ENCODE measurements at places on chromosomes 11 and 22.

DNA sequence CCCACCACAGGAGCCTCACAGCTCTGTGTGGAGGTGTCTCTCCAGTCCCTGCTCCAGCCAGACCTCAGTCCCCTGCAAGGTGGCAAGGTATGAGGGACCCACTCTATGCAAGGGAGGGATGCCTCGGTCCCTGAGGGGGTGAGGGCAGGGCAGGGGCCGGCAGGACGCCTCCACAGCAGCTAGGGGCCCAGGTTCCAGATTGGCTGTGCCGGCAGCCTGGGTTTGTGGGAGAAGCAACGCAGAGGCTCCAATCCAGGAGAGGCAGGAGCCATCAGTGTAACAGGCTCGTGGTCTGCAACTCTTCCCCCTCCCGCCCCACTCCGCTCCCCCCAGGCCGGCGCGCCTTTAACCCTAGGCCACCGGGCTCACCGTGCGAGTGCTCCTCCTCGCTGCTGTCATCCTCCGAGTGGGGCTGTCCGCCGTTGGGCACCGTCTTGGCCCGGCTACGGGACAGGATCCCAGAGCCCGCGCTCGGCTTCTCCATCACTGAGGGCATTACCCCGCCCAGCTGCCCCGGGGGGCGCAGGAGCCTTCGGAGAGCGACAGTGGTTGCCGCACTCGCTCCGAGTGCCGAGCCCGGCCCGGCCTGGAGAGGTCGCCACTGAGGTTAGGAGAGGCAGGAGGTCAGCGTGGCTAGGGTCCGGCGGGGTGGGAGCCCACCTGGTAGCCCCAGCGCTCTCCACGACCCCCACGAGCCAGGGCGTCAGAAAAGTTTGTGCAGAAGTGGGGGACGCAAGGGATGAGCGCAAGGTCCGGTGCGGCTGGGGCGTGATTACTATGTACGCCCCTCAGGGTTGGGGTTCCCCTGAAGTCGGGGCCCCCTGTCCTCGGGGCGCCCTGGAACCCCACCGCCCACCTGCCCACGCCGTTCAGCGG lies 765 bp downstream of the RCOR2 start:
- peak; percentile 41 for DNase-seq

GRCh38 chr11:122207505-122207904 lies 91.5 kb upstream of the BLID start:
- DNase-seq = peak; percentile 90

DNA sequence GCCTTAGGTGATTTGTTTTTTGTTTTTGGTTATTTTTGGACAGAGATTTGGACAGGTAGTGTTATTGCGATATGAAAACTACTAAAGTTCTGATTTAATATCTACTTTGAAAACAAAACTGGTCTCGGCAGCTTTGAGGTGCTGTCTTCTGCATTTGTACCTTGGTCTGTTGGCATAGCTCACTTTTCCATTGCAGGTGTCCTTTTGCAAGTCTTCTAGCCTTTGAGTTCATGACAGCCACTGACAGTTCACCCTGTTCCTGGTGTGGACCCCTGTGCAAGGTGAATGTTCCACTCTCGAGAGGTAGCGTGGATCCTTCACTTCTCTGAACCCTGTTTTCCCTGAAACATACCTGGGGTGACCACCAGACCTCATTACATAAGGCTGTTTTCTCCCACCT lies 44.9 kb upstream of the ST14 start:
- DNase-seq = no peak

GRCh38 chr22:30874431-30875370 lies 93.9 kb downstream of the MORC2 start:
- no peak for DNase-seq

DNA sequence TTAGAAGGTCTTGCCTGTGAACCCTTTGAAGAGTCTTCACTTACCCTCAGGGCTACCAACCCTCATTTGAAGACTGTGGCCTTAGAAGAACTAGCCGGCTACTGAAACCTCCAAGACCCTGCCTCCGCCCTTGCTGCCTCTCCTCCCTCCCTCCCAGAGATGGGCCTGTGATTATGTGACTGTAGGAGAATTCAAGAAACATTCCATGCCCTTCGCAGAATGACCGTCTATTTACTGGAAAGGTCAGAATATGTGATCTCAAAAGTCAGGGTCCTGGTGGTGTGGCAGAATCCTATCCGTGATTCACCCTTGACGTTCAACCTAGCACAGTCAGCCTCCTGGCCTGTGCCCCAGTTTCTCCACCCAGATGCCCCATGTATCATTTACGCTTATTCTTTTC lies 109.6 kb downstream of the CTNND1 start:
- no peak for DNase-seq

GRCh38 chr11:75302371-75302770 lies 49.1 kb downstream of the ARRB1 start:
- DNase-seq = no peak

GRCh38 chr11:65920372-65920802 lies 1.2 kb downstream of the DRAP1 start:
- no peak for DNase-seq

- no peak for DNase-seq
These were observed 30.0 kb upstream of the TCF20 start for GRCh38 chr22:42300259-42301076.

DNA sequence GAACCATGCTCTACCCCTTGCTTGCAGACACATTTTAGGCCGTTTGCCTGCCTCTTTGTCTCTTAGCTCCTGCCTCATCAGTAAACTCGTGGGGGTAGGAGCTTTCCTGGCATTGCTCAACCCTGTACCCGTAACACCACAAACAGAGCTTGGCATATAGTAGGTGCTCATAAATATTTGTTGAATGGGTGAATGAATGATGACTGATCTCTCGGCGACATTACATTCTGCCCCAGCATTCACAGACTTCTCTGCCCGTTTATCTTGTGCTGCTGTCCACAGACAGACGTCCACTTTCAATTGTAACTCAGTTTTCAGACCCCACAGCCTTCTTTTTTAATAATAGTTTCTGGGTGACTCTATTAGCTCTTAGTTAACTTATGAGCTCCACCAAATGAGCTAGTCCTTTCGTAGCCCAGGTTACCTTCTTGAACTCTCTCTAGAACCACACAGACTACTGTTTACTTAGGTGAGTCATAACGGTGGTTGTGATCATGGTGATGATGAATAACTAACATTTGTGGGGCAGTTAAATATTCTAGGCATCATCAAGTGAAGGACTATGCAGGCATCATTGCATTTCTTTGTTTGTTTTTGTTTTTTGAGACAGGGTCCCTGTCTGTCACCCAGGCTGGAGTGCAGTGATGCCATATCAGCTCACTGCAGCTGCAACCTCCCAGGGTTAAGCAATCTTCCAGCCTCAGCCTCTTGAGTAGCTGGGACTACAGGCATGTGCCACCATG lies 188.4 kb downstream of the ADAMTS15 start:
- peak; percentile 97 for DNase-seq

GRCh38 chr22:46581538-46582244 lies 38.5 kb upstream of the GRAMD4 start:
- DNase-seq = no peak

DNA sequence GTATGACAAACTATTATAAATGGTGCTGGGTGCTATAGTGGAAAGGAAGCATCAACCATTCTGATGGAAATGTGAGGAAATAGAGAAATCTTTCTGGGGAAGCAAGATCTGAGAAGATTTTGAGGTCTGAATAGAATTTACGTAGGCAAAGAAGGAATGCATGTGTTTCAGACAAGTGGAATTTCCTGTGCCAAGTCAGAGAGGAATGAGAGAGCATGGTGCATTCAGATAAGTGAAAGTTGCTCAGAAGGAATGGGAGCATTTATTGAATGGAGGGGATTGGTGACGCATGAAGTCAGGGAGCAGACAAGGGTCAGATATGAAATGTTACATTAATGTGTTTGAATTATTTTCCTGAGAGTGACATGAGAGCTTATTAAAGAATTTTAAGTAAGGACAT lies 725.5 kb downstream of the METTL15 start:
- peak; percentile 99 for DNase-seq

GRCh38 chr11:57679396-57679795 lies 11.5 kb downstream of the ZDHHC5 start:
- DNase-seq = no peak

DNA sequence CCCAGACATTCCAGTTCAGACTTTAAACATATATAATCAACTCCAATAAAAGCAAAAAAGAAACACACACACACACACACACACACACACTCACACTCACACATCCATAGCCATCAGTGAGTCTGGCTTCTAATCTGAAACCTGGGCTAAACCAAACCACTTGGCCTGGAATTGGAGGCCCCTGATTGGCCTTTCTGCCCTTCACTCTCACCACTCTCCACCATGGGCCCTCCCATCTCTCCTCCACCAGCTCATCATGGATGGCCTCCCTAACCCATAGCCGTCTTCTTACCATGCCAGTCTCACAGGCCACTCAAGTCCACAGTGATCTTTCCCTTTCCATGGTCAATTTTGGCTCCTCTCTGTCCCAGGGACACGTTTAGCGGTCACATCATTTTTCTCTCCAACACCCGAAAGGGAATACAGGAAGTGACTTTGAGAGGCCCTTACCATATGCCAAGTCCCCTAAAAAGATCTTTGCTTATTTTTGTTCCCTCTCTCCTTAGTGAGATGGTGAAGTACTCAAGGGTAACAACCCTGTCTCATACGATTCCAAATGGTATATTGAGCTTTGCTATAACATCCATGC lies 66.6 kb downstream of the ENDOD1 start:
- DNase-seq = no peak

- DNase-seq = peak; percentile 90
These were observed 36.0 kb downstream of the PRCP start for GRCh38 chr11:82864268-82864667.

DNA sequence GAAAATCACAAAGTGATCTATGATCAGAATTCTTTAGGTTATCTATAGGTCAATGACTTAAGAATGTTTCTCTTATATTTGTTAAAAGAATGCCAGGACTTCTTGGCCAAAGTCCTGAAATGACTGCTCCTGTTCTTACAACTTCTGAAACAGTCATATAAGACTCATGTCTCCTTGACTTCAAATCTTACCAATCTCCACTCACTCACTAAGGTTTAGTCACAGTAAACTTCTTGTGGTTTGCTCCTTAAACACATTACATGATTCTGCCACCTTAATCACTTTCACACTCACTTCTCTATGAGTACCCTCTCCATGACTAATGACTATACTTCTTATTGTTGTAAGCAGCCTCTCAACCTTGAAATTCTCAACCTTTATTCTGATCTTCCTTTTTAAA lies 648.7 kb upstream of the CCDC179 start:
- peak; percentile 37 for DNase-seq

GRCh38 chr11:125073616-125074483 lies 10.7 kb downstream of the SLC37A2 start:
- DNase-seq = no peak

DNA sequence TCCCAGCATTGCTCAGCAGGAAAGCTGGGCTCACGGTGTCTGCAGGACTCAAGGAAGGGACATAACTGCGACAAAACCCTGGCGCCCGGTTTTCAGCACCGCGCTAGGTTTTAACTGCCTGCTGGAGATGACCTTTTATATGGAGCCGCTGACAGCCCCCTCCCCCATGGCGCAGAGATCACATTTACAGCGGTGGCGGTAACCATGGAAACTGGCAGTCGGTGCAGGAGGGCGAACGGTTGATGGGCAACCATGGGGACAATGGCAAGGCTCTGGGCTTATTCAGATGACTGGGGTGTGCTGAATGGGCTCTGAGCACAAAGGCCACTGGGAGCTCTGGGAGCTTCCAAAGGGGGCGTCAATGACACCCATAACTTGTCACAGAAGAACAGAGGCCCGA lies 37.2 kb downstream of the CELSR1 start:
- DNase-seq = no peak

GRCh38 chr11:130066338-130066737 lies 3.4 kb upstream of the APLP2 start:
- DNase-seq = peak; percentile 21

- DNase-seq = no peak
These were observed 6.6 kb upstream of the APOL2 start for GRCh38 chr22:36245805-36246356.

GRCh38 chr11:64185175-64185692 lies 737 bp upstream of the STIP1 start:
- DNase-seq = peak; percentile 83

GRCh38 chr11:112085822-112086421 lies 634 bp downstream of the TIMM8B start:
- DNase-seq = peak; percentile 27

- DNase-seq = peak; percentile 58
These were observed 455.4 kb upstream of the CNTN5 start for GRCh38 chr11:98565311-98565710.

- DNase-seq = peak; percentile 97
These were observed 12.7 kb downstream of the MYO18B start for GRCh38 chr22:25754527-25755202.

GRCh38 chr11:7488681-7489080 lies 3.4 kb downstream of the OLFML1 start:
- DNase-seq = no peak

DNA sequence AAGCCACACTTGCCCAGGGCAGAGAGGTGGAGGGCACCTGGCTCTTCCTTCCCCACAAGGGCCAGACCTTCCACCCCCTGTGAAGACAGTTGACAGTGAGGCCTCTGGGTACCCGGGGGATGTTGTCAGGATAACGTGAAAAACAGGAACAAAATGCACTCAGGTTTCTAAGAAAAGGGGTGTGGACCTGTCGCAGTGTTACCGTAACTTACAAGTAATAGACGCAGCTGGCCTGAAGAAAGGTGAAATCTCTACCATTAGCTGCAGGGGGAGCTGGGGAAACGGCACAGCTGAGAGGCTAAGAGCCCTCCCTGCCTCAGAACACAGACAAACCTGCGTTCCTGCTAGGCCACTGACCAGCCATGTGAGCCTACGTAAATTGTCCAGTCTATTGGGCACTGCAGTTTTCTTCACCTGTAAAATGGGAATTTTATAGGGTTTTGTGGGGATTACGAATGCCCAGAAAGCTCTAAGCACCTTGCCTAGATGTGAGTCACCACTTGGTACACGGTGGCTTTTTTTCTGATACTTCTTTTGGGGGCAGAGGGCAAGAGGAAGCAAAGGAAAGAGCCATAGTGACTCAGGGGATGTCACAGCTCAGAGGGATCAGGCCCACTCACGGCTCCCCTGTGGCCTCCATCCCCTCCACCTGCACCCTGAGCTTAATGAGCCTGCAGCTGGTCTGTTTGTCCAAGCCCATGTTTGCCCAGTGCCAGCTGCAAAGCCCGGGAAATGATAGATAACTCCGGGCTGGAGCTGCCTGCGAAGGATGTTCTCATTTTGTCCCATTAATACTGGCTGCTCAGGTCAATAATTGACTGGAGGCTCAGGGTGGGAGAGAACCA lies 18.4 kb upstream of the CABP7 start:
- DNase-seq = peak; percentile 40

DNA sequence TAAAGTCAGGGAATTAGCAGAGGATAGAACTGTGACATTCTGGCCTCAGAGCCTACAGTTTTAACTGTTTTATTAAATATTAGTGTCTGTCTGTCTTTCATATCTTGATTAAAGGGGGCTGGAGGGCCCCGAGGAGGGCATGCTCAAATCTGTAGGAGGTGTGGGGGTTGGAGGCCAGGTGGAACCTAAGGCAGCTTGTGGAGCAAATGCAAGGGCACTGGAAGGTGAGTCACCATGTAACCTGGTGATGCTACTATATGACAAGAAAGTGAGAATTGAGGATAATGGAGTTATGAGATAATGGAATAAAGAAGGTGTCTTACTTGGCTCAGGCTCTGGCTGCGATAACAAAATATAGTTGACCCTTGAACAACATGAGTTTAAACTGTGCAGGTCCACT lies 27.3 kb upstream of the TMEM86A start:
- no peak for DNase-seq
